Naive thymus-derived CD4-positive, alpha-beta T cell (primary cell): ENCODE measurements at places on chromosomes 7 and 10.

GRCh38 chr7:77330169-77330882 lies 85.8 kb downstream of the GSAP start:
- DNase-seq = no peak

DNA sequence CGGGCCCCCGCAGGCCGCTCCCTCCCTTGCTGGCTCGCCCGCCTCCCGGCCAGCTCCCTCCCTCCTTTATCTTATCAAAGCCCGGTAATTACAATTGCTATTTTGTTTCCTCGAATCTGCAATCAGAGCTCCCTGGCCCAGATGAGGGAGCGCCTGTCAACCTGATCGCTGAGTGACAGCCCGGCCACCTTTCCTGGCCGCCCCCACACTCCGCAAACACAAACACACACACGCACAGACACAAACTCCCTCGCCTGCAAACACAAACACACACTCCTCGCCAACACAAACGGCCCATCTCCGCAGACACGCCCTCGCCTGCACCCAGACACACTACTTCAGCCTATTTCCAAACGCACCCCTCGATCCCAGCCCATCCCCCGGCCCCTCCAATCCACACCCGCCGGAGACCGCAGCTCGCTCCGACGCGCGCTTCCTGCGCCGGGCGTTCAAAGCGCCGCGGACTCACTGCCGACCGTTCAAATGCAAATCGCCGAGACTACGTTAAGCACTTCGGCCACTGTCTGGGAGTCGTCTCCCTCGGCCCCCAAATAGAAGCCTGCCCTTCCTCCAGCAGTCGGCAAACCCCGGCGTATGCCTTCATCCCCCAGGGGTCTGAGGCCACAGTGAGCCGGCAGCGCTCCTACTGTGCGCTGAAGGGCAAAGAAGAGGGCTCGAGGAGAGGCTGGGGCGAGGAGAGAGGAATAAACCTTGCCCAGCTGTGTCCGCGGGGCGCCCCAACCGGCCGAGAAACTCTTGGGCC lies 3.0 kb upstream of the FGF8 start:
- DNase-seq = no peak

DNA sequence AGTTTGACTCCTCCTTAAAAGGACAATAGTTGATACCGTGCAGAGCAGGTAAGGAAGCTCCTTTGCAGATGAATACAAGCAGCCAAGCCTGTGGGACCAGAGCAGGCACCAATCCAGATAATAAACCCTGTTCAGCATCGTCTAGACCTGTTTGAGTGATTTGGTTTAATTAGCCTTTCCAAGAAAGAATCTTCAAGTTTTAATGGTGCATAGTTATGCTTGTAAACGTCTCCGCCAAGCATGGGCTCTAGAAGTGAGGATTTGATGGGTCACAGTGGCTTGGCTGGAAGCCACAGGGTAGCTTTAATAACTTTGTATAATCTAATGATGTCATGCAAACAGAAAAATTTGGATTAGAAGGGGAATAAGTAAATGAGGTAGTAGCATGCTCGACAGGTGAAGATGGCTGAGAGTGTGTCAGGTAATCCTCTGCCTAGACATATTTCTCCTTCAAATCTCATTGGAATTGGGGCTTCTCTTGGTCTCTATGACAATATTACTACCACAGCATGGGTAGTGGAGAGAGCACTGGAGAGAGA lies 188.4 kb downstream of the DYNC1I1 start:
- no peak for DNase-seq

DNA sequence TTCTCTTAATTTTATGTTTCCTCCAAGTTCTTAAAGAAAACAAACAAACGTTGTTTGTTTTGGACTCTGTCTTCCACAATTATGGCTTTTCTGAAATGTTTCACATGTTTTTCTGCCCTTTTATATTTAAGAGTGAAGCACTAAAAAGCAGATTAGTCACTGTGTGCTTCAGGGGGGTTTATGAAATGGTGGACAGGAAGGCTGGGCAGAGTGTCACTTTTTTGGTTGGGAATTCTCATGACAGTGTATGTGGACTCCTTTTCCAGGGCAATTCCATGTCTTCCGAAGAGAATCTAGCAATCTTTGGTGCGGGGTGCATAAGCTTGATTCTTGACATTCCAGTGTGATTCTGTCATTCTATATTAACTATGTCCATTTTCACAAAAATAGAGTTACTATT lies 669.4 kb downstream of the PARD3 start:
- no peak for DNase-seq

DNA sequence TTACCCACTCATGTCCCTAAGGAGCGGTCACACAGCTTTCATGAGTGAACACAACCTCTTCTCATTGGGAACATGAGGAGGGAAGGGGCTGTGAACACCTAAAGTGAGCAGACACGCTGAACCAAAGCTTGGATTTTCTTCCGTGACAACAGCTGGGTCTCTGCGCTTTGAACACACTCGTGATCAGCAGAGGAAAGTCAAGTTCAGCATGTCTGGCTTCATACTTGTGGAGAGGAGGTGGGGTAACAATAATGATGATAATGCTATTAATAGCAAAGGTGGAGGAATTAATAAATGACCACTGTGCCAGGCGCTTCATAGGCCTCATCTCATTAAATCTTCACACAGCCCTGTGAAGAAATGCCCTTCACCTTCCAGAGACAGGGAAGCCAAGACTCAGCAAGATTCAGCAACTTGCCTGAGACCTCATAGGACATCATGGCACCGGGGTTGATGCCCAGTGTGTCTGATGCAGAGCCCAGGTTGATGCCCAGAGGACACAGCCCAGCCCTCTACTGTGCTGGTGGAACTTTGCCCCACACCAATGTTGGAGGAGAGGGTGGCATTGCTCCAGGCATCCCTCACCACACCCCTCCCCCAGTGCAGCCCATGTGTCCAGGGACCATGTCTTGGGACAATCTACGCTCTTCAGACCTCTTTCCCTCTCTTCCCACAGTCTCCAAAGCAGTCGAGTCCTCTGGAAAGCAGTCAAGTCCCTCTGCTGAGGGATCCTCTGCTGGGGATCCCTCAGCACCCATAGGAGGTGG lies 40.6 kb downstream of the GSDME start:
- DNase-seq = no peak

DNA sequence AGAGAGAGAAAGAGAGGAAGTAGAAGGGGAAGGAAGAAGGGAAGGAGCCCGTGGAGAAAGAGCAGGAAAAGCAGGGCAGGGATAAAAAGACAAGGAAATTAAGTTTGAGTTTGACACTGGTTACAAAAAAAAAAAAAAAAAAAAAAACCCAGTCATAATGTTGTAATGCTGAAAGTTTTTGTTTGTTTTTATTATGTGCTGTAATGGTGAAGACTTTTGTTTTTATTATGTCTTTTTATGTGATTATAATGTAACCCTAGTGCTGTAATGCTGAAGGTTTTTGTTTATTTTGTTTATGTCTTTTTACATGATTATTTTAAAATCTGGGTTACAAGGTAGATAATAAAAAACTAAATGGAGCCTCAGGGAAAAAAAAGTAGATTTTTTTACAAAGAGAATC lies 184.8 kb downstream of the SEMA3A start:
- DNase-seq = no peak

GRCh38 chr7:148031019-148031418 lies 559.5 kb upstream of the C7orf33 start:
- DNase-seq = no peak

DNA sequence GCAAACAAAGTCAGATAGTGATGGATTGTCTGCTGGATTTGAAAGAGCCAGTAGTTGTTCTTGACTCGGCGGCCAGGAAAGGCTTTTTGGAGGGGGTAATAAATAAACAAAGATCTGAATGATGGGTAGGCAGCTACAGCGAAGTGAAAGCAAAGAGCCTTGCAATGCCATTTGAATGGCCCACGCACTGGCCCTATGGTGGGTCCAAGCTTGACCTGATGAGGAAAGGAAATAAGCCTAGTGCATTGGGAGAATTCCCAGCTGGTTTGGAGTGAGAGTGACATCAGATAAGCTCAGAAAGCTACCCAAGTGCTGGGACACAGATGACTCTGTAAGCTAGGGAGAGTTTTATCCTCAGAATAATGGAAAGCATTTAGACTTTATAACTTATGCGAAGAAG lies 365.2 kb downstream of the PLXDC2 start:
- no peak for DNase-seq

- DNase-seq = no peak
These were observed 37.2 kb upstream of the CHCHD3 start for GRCh38 chr7:133119067-133119466.
